ENCODE measurements at places on chromosomes 2 and 18.

GRCh38 chr2:73069041-73069854, 2.3 kb downstream of the SFXN5 start:
- DNase-seq: no peak

DNA sequence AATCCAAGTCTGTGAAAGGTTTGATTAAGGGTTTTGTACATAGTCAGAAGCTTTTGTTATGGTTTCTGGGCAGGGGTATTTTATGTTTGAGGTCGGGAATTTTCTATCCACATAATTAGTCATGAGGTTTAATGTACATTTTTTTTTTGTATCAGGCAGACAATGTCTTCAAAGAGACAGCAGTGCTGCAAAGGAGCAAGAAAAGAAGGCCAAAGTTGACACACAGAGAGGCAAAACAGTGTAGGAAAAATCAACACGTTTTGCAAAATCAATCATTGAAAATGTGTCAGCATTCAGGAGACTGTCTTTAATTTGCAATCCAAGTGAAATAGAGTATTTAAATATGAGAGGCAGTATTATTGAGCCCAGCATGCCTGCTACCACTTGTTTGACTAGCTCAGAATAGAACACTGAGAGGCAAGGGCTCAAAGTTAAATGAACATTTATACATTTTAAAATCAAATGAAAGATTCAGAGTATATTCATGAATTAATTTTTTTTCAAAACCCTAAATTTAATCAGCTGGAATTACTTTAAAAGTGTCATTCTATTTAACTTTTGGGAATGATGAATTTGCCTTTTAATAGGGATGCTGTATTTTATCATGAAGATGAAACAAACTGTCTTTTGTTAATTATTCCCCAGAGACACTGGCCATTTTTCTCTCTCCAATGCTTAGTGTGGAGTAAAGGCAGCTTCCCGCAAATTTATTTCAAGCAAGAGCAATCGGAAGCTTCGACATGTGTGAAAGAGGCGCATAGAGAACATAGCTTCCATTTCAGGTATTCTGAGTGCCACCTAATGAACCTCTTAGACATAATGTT, 11.3 kb downstream of the VRK2 start:
- no peak for DNase-seq

GRCh38 chr2:6417050-6417449, 448.7 kb downstream of the CMPK2 start:
- DNase-seq: no peak

DNA sequence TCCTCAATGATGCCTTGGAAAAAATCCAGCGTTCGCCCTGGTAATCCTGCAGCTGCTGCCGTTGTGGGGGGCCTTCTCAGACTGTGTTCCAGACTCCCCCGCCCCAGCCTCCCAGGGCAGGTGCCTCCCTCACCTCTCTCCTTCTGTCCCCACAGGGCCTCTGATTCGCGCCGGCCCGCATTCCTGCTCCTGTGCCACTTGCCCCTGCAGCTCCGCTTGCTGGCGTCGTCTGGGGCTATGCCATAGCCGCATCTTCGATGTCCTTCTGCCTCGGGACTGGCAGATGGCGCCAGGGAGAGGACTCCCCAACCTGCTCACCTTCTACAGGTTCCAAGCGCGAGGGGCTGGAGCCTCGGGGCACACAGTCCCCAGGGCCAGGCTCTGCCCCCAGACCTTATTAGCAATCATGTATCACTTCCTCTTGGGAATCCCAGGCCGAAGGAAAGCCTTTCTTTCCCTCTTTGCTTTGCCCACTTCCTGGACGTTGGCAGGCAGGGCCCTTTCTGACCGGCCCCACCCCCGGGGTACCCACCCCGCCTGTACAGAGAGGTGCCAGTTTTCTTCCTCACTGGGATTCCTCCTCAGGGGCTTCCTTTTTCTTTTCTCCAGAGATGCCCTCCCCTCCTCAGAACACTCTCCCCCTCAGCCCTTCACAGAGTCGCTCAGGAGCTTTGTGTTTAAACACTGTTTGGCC, 4.4 kb downstream of the SPATA3 start:
- DNase-seq: no peak

DNA sequence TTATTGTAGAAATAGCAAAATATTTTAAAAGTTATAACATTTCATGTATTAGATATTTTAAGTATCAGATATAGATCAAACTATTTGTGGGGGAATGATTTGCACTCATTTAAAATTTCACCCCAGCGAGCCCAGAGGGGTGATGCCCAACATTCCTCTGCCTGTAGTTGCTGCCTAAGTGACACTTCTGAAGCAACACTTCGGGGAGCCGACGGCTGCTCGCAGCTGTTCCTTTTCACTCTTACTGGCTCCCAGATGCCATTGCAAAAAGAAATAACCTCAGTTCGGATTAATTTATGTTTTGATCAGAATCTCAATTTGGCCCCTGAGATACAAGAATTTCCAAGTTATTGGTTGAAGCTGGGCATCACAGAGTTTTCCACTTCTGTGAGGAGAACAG, 603.8 kb downstream of the PLCL1 start:
- DNase-seq: no peak

GRCh38 chr2:102009557-102009956, 17.8 kb downstream of the IL1R2 start:
- DNase-seq: no peak

DNA sequence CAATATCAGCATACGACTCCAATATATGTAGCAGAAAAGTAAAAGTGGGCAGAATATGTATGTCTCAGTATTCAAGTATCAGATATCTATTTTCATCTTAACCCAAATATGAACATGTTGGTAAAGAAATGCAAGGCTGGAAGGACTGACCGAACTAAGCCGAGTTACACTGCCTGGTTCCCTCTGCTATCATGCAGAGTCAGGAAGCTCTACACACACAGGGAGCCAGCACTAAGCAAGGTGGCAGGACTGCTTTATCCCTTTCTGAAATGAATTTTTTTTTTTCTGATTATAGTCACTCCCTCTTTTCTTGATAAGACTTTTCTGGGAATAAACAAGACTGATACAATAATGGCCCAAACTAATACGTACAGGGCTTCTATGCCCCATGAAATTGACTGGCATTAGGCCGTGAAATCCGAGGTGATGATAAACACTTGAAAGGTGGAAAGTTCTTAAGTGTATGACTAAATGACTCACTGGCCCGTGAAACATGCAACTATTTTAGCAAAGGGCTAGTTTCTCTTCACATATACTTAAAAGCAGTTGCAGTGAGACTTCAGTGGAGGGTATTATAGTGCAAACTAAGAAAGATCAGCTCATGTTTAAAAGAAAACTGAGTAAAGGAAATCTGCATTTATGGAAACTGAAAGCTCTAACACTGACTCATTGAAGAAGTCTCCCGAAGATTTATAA, 14.9 kb downstream of the DPP4 start:
- DNase-seq: no peak

- no peak for DNase-seq
These were observed 283.2 kb downstream of the INSIG2 start for GRCh38 chr2:118371515-118371914.

DNA sequence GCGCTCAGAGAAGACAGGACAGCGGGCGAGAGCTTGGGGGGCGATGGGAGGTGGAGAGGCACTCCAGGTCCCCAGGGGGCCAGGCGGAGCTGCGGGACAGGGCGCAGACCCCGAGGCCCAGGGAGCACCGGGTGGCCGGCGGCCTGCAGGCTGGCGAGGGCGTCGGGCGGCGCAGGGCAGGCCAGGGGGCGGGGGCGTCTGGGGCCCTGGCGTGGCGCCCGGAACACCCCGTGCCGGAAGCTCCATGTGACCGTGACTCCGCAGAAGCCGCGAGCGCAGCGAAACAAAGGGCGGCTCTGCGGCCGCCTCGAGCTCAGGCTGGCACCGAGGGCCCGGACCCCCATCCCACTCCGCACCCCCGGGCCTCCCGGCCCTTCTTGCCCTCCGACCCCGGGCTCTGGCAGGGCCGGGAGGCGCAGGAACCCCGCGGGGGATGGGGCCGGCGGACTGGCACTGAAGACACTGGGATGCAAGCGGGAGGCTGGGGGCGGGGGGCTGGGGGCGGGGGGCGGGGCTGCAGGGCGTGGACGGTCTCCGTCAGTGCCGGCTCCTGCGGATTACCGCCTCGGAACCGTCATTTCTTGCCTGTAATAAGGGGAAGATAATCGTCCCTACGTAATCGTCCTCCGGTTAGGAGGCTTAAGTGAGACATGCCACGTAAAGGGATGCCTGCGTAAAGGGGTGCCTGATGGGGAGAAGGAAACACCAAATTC, 19.1 kb downstream of the SH2D6 start:
- DNase-seq: peak; percentile 69

DNA sequence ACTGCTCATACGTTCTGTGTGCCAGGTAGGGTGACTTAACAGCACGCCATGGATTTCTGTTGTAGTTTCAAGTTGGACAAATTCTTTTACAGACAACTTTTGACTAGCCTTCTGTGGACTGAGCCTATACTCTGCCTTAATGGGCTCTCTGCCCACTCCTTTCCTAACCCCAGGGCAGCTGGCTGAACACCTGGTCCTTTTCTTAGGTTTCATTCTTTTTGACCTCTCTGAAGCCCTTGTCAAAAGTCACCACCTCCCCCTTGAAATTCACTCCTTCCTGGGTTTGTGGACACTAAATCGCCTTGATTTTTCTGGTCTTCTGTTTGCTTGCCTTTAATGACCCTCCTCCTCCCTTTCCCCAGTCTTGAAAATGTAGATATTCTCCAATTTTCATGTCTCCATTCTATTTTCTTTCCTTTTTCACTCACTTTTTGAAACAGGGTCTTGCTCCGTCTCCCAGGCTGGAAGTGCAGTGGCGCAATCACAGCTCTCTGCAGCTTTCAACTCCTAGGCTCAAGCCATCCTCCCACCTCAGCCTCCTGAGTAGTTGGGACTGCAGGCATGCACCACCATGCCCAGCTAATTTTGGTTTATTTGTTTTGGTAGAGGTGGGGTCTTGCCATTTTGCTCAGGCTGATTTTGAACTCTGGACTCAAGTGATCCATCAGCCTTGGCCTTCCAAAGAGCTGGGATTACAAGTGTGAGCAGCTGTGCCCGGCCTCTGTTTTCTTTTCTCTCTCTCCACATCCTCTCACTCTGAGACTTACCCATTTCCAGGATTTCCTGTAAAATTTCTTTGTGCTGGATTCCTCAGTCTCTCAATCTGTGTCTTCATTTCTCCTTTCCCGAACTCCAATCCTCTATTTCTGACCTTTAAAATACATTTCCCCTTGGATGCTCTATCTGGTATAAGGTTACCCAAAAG, 112.9 kb downstream of the PLB1 start:
- no peak for DNase-seq

DNA sequence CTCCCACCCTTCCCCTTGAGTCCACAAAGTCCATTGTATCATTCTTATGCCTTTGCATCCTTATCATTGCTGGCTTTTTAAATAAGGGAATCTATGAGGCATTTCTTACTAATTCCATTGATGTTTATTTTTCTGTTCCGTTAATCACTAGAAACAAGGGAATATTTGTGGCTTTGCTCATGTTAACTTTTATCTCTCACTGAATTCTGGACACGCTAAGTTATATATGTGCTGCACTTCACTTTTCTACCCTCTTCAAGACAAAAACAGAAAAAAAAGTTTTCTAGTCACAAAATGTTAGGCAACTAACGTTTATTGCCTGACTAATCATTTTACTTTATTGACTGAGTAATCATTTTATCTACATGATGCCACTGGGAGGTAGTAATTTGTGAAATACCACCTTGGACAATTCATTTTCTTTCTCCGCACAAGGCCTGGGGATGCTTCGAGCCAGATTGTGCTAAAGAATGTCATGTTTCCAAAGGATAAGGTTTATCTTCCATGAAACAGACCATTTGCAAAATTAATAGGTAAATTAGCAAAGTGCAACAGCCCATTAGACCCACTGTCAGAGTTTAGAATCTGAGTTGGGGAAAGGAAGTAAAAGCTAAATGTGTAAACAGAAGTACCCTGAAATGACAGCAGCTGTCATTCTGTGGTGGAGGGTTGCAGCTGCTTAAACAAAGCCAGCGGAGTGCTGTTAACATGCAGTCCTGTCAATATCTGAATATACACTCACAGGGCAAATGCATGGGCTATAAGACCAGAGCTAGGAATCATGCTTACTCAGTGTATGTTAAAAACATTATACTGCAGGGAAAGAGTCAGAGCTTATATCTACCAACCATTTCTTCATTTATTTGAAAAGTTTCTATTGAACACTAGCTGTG, 658.7 kb downstream of the CNTNAP5 start:
- DNase-seq: no peak

GRCh38 chr2:197152451-197153228, 157.9 kb downstream of the ANKRD44 start:
- DNase-seq: peak; percentile 12

DNA sequence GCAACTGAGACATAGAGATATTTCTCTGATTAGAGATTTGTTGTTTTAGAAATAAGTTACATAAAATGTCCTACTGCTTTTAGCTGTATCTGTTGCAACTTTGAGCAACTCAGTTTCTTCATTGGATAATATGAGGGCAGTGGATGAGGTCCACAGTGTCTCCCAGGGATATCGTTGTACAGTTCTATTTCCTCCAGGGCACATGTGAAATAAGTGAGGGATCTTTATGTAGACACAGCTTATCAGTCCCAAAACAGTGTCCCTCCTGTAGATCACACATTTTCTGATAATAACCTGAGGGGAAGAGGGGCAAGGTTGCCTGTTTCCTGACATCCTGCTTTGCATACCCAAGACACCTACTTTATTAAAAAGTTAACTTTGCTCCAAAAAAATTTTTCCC, 1231.2 kb upstream of the ZEB2 start:
- DNase-seq: no peak

GRCh38 chr2:220593526-220593925, 966.1 kb downstream of the SLC4A3 start:
- no peak for DNase-seq

- DNase-seq: no peak
These were observed 158.1 kb downstream of the DOCK10 start for GRCh38 chr2:224884188-224884587.

DNA sequence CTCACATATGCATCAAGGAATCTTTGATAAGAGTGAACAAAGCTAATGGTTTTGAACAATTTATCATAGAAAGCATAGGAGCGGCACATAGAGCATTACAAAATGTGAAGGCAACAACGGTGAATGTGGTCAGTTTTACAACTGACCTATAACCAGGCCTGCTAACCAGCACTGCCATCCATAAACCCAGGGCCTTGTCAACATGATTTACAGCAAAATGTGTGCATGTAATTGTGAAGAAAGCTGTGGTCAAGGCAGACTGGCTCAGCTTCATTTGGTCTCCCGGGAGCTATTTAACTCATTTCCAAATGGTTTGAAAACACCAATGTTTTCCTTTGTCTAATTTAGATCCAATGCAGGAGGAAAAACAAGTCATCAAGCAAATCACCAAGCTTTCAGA, 119.8 kb downstream of the DHRS9 start:
- no peak for DNase-seq

GRCh38 chr2:200352636-200353035, 46.1 kb downstream of the SPATS2L start:
- DNase-seq: no peak

DNA sequence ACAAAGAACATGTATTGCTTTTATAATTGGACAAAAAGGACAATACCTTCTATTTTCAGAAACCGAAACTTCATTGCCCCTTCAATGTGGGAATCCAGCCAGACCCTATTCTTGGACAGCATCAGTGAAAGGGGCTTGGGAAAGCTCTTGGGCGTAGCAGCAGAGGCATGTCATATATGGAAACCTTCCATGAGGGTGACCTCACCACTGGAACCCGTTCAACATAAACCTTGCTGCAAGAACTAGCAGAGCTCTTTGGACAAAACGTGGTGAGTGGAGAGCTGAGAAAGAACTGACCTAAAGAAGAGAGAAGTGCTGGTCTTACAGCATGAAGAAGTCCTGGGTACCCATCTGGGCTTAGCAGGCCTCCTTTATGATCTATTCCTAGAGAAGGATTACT, 22.7 kb upstream of the ACTG2 start:
- no peak for DNase-seq

GRCh38 chr2:201261471-201261870, 1.1 kb downstream of the CASP8 start:
- DNase-seq: peak; percentile 52

GRCh38 chr2:147297820-147298219, 547.0 kb upstream of the ACVR2A start:
- DNase-seq: no peak

All from T-cell (primary cell).